Left renal cortex interstitium (tissue), 4 donors: ENCODE measurements at places on chromosomes 5 and 9.

DNA sequence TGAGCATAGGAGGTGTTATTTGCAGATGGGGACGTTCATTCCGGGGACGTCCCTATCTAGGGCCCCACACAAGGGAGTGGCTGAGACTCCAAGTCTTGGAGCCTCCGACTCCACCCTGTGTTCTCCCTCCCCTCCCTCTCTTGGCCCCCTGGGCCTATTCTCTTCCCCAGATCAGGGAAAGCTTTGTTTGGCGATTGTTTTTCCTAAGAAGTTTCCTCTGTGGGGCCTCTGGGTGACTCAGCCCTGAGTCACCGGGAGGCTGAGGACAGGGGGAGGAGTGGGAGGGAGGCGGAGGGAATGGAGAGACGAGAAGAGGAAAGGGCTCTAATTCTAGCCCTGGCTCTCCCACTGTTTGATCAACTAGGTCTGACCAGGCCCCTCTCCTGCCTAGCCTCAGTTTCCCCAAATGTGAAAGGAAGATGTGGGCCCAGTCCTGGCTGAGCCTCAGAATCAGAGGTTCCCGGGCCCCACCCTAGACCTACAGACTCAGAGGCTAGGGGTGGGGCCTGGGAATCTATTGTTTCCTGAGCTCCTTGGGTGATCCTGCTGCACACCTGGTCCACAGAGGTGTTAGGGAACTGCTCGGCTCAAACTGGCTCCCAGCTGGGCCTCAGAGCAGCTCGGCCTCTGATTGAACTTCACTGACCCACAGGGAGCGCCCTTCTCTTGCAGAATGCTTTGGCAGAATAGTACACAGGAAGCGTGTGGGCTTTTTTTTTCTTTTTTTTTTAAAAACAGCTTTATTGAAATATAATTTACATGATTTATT is 19.2 kb downstream of the GSN start:
- no peak for DNase-seq

- no peak for DNase-seq
These were observed 12.6 kb downstream of the TRIM23 start for GRCh38 chr5:65611524-65611923.

GRCh38 chr5:106374956-106375355 is 1295.8 kb downstream of the EFNA5 start:
- DNase-seq = no peak

GRCh38 chr5:129110742-129111141 is 16.2 kb downstream of the ISOC1 start:
- no peak for DNase-seq

DNA sequence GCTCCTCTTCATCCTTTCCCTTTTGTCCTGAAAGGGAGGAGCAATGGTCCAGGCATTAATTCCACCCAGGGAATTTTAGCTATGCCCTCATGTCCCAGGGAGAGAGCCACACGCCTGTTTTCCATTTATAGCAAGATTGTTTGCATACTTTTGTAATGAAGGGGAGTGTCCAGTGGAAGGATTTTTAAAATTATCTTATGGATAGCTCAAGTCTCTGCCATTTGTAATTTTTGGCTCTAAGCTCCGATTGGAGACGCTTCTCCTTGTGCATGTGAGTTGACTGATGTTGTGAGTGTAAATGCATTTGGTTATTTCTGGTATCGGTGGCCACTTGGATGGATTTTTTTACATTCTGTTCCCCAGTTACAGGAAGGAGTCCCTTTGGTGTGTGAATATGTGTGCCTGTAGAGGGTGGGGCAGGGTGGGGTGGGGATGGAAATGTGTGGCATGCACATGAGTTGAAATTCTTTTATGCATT is 7.2 kb upstream of the RPL26L1 start:
- no peak for DNase-seq

DNA sequence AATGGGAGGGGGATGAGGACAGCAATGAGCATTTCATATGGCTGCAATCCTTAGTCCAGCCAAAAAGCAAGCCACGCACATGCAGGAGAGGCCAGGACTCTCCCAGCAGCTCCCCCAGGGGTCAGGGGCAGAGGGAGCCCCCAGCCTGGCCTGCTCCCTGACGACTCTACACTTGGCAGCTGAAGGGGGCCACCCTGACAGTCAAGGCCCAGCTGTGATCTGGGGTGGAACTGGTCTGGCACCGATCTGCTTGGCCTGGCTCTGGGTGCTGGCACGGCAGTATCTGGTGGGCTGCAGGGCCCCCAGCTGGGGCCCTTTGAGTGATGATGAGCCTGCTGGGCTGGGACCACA is 118.1 kb downstream of the ADAMTS2 start:
- no peak for DNase-seq

- DNase-seq = no peak
These were observed 285.9 kb downstream of the ARL15 start for GRCh38 chr5:54024466-54024865.

GRCh38 chr5:163609910-163610309 is 104.5 kb downstream of the MAT2B start:
- DNase-seq = no peak

GRCh38 chr5:4196744-4197143 is 601.1 kb downstream of the IRX1 start:
- no peak for DNase-seq

DNA sequence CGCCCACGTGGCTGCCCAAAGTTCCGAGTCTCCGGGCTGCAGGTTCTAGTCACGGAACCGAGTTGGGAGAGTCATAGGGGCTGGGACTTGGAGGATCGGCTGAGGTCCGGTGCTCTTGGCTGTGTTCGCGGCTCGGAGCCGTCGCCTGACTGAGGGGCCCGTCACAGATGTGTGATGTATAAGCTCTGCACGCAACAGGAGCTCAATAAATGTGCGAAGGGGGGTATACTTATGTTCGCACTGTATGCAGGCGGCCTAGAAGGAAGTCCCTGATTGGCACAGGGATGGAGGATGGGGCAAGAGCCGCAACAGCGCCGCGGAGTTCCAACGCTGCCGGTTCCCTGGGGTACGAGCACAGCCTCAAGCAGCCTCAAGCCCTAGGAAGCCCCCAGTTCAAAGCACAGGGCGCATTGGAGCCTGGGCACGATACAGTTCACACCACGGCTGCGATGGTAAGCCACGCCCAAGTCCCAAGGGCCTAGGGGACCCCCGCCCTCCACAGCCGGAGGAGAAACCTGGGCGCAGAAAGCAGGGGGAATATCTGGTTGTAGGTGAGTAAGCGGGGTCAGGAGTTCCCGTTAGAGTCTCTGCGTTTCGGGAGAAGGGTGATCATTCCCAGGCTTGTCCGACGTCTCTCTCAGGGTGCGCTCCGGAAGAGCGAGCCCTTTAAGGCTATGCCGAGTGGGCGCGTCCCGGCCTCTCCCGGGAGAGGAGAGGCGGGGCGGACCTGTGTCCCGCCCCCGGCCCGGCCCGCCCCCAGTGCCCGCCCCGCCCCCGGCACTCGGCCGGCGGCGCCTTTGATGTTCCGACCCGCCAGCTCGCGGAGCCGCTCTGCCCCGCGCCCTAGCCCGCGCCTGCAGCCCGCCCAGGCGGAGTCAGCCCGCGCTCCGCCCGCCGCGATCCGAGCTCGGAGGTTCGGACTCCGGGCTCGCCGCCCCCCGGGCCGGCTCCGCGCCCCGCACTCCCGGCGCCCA is at the start of gene TCF7:
Gene TCF7 (plus strand): TSS at position 780 of the 974 bp plus-strand sequence. CDS start 226 bp downstream, outside the sequence.
- peak; percentile 68 for DNase-seq
